Amygdala (tissue), 56 donors: ENCODE measurements at places on chromosomes 12 and 14.

GRCh38 chr12:93846936-93847516, 169.9 kb downstream of the CRADD start:
- no peak for DNase-seq

DNA sequence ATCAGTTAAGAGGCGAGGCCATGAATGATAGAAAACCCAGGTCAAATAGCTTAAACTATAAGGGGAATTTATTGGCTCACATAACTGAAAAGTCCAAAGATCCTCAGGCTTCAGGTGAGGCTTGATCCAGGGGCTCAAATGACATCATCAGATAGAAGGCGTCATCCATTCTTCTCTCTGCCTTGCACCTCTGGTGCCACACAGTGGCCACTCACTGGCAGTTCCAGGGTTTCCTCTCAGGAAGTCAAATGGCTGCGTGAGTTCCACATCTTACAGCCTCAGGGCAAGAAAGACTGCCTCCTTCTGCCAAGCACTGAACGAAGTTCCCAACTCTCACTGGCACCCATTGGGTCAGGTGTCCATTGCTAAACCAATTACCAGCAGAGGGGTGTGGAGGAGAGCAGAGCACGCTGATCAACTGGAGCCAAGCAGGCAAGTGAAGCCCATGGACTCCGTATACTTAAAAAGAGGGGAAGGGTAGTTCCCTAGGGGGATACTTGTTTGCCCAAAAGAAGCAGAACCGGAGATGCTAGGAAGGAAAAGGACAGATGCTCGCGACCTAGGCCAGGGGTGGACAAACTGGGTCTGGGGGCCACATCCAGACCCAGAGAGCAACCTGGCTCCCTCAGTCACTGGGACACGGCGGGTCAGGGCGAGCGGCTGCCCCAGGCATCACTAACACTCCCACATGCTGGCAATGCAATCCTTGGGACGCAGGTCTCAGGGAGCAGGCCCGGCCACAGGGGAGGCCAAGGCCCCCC, 69.3 kb downstream of the SERPINA3 start:
- DNase-seq, result no peak

DNA sequence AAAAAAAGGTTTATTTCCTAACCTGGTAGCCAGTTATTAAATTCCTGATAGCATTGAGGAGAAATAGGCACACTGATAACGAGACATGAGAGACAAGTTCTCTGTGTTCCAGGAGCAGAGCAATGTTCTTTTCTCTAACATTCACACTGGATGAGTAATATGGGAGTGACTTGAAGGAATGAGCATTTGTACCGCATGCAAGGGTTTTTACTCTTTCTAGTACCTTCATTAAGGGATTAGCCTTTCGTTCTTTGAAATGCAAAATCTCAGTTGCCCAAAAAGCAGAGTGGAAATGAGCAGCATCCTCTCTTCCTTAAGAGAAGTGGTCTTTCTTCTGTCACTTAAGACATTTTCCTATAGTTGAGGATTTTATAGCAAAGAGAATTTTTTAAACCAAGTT, 54.7 kb downstream of the FGD4 start:
- DNase-seq, result no peak

DNA sequence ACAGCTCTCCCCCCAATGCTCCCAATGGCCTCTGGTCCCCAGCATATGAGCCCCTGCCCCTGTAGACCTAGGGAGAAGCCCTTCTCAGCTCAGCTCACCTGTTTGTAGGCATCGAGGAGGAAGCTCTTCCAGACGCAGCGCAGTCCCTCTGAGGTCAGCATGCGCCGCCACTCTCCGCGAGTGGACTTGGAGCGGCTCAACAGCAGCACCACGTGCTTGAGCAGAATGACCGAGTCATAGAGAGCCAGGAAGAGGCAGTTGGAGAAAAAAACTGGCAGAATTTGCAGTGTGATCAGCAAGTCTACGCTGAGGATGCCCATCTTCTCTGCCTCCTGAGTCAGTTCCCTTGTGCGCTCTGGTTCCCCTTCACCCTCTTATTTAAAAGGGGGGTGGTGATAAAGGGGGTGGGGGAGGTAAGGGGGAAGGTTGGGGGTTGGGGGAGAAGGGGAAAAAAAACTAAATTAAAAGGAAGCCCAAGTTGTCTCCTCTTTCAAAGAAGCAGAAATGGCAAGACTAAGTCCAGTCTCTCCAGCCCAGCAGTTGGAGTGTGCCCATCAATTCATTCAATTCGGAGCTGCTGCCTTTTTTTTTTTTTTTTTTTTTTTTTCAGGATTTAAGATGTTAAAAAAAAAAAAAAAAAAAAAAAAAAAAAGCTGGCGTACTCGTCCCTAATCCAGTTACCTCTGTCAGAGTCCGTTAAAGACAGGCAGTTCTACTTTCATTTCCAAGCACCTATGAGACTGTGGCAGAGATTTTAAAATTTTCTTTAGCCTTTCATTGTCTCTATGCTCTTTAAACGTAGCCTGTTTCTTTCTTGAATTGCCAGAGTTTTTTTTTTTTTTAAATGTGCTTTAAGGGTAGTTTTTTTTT, at the start of gene DIO2:
Gene DIO2 (minus strand): TSS at position 352 of the 870 bp plus-strand sequence. CDS start 32 bp downstream, at position 320.
- DNase-seq, result peak; percentile 34

DNA sequence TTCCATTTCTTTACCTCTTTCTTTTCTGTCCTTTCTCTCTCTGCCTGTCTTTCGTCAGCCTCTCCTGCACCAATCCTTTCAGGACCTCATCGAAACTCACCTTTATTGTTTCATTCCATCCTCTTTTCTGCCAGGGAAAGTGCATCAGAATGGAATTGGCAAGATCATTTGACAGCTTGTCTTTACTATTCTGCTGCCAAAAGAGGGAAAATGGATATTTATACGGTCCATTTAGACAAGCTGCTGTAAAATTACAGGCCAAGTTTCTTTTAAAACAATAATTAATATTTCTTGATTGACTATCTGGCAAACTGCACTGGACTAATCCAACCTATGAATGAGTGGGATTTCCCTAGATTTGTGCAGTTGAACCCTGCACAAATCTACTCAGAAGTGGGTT, 7.6 kb upstream of the SRGAP1 start:
- DNase-seq, result no peak

DNA sequence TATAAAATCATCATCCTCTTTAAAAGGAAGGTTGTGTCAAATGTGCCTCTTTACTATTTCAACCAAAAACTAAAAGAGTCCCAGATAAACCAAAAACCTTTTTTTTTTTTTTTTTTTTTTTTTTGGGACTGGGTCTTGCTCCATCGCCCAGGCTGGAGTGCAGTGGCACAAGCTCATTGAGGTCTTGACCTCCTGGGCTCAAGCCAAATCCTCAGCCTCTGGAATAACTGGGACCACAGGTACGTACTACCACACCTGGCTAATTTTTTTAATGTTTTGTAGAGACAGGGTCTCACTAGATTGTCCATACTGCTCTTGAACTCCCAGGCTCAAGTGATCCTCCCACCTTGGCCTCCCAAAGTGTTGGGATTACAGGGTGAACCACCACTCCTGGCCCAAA, 16.4 kb upstream of the SELPLG start:
- DNase-seq, result no peak

- DNase-seq, result no peak
Observed at GRCh38 chr14:101361451-101362433, 199.6 kb upstream of the DIO3 start.

GRCh38 chr12:37547611-37548010, 769.0 kb upstream of the ALG10B start:
- no peak for DNase-seq

DNA sequence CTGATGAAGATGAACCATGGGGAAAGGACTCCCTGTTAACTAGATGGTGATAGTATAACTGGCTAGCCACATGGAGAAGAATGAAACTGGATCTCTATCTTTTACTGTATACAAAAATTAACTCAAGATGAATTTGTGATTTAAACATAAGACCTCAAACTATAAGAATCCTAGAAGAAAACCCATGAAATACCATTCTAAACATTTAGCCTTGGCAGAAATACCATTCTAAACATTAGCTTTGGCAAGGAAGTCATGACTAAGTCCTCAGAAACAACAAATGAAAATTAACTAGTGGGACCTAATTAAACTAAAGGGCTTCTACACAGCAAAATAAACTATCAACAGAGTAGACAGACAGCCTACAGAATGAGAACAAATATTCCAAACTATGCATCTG, 28.4 kb upstream of the NOVA1 start:
- DNase-seq, result no peak

GRCh38 chr12:124923905-124924734, 9.7 kb upstream of the UBC start:
- no peak for DNase-seq

GRCh38 chr12:45938566-45938965, 51.8 kb downstream of the SCAF11 start:
- no peak for DNase-seq

GRCh38 chr14:50520947-50521815, 11.2 kb downstream of the MAP4K5 start:
- no peak for DNase-seq

GRCh38 chr12:78880078-78880477, 15.5 kb downstream of the SYT1 start:
- no peak for DNase-seq

- no peak for DNase-seq
Observed at GRCh38 chr14:64502887-64503433, 678 bp downstream of the ZBTB25 start.

DNA sequence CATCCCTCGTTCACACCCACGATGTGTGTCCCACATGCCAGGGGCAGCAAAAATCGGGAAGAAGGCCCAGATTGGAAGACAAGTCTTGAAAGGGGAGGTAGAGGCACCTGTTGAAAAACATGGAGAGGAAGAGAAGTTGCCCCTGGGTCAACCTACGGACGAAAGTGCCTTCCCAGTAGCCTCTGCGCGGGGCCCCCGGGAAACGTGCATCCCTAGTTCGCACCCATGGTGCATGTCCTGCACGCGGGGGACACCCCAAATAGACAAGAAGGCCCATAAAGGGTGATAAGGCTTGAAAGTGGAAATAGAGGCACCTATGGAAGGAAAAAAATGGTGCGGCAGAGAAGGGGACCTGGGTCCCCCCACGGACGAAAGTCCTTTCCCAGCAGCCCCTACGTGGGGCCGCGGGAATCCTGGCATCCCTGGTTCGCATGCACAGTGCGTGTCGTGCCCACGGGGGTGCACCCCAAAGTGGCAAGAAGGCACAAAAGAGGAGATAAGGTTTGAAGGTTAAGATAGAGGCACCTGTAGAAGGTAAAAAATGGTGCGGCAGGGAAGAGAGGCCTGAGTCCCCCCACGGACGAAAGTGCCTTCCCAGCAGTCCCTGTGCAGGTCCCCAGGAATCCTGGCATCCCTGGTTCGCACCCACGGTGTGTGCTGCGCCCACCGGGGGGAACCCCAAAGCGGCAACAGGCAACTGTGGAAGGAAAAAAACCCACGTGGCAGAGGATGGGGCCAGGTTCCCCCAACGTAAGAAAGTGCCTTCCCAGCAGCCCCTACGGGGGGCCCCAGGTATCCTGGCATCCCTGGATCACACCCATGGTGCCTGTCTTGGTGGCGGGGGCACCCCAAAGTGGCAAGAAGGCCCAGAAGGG, 278.3 kb downstream of the ALG10 start:
- no peak for DNase-seq

GRCh38 chr12:16788506-16789203, 182.7 kb upstream of the LMO3 start:
- DNase-seq, result no peak

- DNase-seq, result no peak
Observed at GRCh38 chr12:107807471-107808150, 33.1 kb downstream of the ASCL4 start.

GRCh38 chr12:132837693-132838409, 9.2 kb upstream of the GOLGA3 start:
- DNase-seq, result no peak
